ENCODE measurements at places on chromosomes 7 and 10.

DNA sequence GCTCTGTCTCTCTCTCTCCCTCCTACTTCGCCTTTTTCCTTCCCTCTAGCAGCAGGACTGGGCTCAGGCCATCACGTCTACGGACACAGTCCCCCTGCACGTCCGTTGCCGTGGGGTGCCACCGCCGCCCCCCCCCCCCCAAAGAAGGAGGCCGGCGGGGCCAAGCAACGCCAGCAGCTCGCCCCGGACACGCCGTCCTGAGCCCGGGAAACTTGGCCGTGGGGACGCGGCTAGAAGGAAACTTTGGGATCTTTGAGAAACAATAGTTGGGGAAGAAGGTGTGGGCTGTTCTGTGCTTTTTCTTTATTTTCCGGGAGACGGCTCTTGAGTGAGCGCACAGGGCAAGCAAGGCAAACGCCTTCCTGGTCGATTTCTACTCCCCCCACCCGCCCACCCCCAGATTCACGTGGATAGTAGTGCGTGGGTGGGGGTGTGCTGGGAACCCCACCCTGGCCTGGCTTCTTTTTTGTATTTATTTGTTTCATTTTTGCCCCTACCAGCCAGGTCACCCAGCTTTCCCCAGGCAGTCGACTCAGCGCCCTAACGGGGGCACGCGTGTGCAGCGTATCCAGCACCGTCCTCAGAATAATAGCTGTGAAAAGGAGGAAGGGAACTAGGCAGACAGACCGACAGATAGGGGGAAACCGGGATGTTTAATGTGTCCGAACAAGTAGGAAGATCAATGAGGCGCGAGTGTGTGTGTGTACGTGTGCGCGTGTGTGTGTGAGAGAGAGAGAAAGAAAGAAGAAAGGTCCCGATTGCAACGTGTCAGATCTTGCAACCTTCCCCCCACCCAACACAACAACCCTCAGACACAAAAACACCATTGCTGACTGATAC lies 1.4 kb downstream of the MXI1 start:
- DNase-seq, result no peak

DNA sequence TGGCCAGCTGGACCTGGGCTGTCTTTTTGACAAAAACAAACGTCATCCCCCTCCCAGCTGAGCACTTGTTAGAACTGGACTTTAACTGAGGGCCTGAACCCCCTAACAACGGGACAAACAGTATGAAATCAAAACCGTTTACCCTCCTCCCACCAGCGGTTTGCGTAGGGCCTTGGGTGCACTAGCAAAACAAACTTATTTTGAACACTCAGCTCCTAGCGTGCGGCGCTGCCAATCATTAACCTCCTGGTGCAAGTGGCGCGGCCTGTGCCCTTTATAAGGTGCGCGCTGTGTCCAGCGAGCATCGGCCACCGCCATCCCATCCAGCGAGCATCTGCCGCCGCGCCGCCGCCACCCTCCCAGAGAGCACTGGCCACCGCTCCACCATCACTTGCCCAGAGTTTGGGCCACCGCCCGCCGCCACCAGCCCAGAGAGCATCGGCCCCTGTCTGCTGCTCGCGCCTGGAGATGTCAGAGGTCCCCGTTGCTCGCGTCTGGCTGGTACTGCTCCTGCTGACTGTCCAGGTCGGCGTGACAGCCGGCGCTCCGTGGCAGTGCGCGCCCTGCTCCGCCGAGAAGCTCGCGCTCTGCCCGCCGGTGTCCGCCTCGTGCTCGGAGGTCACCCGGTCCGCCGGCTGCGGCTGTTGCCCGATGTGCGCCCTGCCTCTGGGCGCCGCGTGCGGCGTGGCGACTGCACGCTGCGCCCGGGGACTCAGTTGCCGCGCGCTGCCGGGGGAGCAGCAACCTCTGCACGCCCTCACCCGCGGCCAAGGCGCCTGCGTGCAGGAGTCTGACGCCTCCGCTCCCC lies at the start of gene IGFBP1:
IGFBP1 (plus strand) TSS at position 304 of the 808 bp plus-strand sequence; CDS start at position 469, 165 bp downstream.
- DNase-seq, result no peak

DNA sequence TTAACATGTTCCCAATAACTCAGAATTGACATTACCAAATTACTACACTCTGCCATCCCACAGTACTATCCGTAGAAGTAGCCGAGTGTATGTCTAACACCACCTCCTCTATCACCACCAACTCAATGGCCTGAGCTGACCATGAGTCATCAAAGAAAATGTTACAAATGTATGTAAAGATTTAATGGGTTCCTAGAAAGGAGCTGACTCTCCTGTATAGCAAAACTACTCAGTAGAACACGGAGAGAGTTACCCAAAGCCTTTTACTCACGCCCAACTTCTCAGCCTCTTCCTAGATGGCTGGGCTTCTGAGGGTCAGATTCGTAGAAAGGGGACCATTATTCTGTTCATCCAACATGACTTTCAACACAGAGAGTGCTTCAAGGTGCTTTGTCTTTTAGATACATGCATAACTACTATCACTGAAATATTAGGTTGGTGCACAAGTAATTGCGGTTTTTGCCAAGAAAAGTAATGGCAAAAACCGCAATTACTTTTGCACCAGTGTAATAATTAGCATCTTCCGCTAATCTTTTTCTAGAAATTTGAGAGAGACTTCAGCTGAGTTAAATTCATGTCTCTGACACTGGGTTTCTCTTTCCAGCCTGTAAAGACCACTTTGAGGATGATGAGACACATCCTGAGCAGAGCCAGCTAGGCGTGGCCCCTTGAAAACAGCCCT lies 24.0 kb upstream of the NANOS1 start:
- no peak for DNase-seq

GRCh38 chr10:118742032-118742431 lies 12.7 kb downstream of the CACUL1 start:
- DNase-seq, result no peak

DNA sequence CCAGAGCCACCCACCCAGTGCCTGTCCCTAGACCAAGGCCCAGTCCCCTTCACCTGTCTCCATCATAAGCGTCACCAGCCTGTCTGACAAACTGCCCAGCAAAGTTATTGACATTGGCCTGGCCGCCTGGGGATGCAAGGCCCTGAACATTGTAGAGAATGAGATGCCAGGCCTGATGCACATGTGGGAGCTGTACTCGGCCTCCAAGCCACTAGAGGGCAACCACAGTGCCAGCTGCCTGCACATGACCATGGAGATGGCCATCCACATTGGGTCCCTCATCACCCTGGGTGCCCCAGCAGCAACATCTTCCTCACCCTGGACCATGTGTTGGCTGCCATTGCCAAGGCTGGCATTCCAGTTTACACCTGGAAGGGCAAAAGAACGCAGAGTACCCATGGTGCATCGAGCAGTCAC lies 63.7 kb upstream of the ANTXRL start:
- peak; percentile 33 for DNase-seq

DNA sequence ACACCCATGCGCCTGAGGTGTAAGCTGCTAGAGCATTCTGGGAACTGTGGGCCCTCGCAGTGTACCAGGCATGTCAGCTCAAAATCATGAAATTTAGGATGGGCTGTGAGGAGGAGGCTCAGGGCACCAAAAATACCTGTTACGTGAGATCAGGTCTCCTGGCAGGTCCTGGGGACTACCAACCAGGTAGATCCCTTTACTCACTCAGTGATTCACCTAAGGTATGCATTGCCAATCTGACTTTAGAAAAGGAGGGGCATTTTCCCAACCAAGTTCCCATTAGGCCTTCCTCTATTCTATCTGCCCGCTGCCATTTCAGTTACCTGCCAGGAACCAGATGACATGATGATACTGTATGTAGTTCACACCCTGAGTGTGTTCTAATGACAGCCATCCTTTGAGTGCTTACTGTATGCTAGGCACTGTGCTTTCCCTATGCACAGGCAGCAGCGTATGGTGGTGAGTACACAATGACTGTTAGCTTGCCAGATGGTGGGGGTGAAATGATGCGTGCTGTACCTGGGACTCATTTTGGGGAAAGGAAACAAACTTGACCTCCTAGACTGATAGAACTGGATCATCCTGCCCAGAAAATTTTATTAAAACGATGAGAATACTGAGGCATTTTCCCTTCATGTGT lies 62.0 kb downstream of the CFAP58 start:
- DNase-seq, result no peak

GRCh38 chr10:60163786-60164185 lies 225.9 kb downstream of the ANK3 start:
- DNase-seq, result no peak

- no peak for DNase-seq
These were observed 9.8 kb downstream of the UCMA start for GRCh38 chr10:13224210-13224995.

GRCh38 chr7:71017602-71018001 lies 114.3 kb upstream of the GALNT17 start:
- no peak for DNase-seq

Data from stimulated activated CD4-positive, alpha-beta T cell treated with anti-CD3 and anti-CD28 coated beads, Interleukin-1b, Interleukin-23, amount 100 ng/mL, for 48 hours (primary cell).